ENCODE measurements at places on chromosomes 12 and 14. TPM values are rescaled to one million over a fixed set of nuclear protein-coding genes. Genes with fewer than 3 reads are reported as not detected.
A peak's percentile ranks its signal among the peaks of the same experiment; 100 is the strongest.

- DNase-seq = no peak
These were observed 100.1 kb downstream of the PAH start for GRCh38 chr12:102816816-102817434.

- no peak for DNase-seq
These were observed 6.0 kb upstream of the SIX1 start for GRCh38 chr14:60655119-60655897.

DNA sequence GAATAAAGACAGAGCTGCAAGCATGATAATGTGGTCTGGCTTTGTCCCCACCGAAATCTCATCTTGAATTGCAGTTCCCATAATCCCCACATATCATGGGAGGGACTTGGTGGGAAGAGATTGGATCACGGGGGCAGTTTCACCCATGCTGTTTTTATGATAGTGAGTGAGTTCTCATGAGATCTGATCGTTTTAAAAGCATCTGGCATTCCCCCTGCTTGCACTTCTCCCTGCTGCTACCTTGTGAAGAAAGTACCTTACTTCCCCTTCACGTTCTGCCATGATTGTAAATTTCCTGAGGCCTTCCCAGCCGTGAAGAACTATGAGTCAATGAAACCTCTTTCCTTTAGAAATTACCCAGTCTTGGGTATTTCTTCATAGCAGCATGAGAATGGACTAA lies 158.7 kb downstream of the SLC35F4 start:
- no peak for DNase-seq

DNA sequence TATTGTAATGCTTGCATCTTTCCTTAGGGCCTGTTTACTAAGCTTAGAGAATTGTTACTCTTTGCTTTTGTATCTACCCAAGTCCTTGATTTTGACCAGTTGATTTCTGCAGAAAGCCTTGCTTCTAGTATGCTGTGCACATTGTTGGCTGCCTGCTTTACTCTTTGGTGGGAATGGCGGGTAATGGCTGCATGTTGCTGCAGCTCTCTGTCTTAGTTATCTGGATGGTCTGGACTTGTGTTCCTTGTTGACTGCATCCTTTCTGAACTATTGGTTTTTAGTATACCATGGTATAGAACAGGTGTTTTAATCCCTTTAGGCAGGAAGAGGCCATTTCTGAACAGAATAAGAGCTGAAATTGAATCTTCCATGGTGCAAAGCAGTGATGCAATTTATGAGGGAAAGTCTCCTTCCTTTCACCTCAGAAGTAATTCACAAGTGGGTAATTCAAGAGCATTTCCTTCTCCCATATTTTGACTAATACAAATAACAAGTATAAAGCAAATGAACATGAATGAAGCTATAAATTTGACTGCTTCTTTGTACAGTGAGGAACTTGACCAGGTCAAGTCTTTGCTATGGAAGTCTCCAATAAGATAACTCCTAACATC lies 466.4 kb downstream of the NPAS3 start:
- DNase-seq = no peak

DNA sequence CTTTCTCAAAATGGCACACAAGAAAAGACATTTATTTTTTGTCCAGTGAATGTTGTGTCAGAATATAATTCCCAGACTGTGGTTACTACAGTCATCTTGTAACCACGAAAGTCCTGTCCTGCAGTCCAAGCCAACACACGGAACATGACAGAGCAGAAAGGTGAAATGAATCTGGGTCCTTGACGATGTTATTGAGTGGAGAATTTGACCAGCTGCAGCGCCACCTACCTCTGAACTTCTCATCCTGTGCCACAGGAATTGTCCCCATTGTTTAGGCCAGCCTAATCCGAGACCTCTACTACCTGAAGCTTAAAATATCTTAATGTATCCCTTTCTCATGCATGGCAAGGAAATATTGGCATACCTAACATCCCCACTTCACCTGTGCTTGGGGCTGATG lies 64.1 kb upstream of the OTX2 start:
- DNase-seq = no peak

- DNase-seq = no peak
These were observed 332.9 kb downstream of the BCAT1 start for GRCh38 chr12:24615967-24616411.

- DNase-seq = no peak
These were observed 1.4 kb upstream of the KLRC1 start for GRCh38 chr12:10454531-10454930.

- DNase-seq = no peak
These were observed 3.0 kb upstream of the KRT3 start for GRCh38 chr12:52798671-52799504.

DNA sequence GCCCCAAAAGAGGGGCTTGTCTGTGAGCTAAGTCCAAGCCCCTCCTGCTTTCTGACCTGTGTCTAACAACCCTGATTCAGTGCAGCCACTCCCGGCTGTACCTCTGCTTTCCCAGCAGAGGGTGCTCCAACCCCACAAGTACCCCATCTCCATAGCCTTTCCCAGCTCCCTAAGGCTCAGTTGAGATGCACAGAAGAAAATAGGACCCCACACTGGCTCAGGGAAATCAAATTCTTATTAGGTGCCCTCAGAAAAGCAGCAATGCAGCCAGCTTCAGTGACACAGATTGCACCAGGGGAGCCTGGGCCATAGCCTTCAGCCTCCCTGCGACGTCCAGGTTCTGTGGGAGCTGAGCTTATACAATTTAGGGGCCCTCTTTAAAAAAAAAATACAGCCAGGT lies 49.9 kb downstream of the LRRC74A start:
- peak; percentile 47 for DNase-seq

- no peak for DNase-seq
These were observed 14.5 kb downstream of the CCDC198 start for GRCh38 chr14:57479197-57479596.

DNA sequence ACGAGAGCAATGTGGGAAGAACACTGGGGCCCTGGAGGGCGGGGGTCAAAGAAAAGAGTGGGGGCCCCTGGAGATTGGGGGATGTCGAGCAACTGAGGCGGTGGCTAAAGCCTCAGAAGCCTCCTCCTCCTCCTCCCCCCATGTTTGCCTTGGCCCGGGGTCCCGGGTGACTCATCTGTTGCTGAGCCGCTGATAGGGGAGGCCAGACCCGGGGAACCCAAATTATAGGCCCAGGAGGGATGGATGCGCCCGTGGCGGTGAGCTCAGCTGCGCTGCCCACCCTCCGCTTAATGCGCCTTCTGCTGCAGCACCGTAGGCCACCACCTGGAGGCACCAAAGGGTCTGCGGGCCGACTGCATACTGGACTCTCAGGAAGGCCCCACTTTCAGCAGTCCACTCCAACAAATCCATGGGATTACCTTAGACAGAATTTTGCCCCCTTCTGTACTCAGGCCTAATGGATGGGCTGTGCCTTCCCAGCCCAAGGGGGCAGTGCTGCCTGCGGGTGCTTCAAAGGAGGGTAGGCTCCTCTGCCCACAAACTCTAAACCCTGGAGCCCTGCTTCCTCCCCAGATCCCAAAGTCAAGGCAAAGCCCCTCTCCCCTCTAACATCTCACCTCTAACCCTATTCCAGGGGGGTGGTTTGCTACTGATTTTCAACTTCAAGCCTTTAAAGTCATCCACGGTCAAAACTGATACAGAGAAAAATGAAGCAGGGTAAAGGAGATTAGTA lies 2.6 kb upstream of the WNT10B start:
- DNase-seq = no peak

DNA sequence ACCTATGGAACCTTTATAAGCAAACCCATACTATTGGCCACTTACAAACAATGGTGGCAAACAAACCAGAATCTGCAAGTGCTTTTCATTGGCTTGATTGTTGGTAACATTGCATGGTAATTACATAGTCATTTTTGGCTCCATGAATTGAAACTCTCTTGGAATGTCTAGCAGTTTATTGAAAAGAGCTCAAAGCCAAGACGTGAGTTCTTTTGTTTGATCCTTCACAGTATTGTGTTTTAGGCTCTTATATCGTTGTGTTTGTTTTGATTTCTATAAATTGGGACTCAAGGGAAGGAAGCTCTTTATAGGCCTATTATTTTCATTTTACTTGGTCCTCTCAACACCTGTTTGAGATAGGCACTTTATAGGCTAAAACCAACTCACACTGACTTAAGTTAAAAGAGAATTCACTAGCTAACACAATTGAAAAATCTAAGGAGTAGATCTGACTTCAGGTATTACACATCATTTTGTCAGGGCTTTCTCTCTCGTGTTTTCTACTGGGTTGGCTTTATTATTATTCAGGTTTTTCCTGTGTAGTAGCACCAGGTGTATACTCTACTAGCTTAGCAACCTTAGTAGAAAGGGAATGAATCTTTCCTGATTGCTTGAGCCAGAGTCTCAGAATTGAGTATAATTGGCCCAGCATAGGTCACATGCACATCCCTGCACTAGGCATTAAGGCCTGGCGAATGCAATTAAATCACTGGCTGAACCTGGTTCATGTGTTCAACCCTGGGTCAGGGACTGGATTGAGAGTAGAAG lies 341.4 kb downstream of the RAD51B start:
- no peak for DNase-seq

GRCh38 chr14:23439107-23439835 lies 3.8 kb upstream of the MYH7 start:
- DNase-seq = no peak

GRCh38 chr12:38906482-38907200 lies 1.2 kb upstream of the CPNE8 start:
- DNase-seq = peak; percentile 31

- no peak for DNase-seq
These were observed 18.5 kb downstream of the ATL1 start for GRCh38 chr14:50578433-50578832.

DNA sequence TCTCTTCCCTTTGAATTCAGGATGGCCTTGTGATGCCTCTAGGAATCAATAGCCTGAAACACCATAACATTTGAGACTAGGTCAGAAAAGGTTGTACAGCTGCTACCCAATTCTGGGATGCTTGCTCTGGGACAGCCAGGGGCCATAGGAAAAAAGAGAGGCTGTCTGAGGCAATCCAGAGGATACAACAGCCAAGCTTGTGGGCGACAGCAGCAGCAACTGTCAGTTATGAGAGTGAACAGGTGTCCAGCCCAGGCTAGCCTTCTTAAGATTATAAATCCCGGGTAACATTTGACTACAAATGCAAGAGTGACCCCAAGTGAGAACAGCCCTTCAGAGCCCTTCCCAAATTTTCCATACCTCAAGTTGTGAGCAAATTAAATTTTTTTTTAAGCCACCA lies 11.1 kb downstream of the DCN start:
- no peak for DNase-seq

GRCh38 chr12:67306712-67307111 lies 37.6 kb downstream of the CAND1 start:
- no peak for DNase-seq

DNA sequence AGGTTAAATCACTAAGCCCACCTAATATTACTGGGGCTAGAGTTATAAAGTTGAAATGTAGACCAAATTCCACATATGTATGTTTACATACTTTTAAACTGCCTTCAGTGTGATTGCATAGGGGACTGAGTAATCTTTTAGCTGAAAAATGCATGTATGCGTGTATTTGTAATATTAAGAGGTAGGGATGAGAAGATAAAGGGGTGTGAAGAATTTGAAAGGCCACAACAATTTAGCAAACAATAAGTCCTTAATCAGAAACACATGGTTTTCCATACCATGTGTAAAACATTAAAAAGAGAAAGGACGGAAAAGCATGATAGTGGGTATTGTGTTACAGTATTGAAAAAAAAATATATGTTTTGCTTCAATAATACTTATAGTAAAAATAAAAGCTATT lies 919.9 kb upstream of the FLRT2 start:
- no peak for DNase-seq

DNA sequence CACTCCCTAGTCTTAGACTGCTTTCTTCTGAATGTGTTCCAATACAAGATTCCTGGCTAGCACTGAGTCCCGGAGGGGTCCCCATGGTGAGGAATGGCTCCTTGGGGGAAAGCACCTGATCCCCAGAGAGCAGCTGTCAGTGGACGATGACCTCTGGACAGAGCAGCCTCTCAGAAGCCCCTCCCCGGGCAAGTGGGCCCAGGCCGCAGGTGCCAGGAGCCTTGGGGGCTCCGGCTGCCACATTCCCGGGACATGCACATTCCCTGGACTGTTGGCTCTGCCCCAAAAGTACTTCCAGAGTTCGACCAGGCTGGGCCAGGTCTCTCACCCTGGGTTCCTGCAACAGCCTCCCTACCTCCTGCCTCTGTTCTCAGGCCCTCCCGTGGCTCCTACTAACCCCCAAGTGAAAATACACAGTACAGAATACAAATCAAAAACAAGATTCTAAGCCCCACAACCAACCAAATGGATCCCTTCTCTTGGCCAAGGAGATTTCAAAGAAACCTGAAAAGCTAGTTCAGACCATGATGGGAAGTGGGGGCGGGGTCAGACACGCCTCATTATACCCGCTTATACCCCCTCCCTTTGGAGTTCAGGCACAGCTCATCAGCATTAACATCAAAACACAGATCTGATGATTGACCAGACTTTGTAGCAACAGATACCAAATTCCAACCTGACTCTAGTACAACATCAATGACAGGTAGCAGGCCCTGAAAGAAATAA lies 23.3 kb upstream of the BTBD6 start:
- no peak for DNase-seq

- DNase-seq = peak; percentile 42
These were observed 1.6 kb downstream of the DGKA start for GRCh38 chr12:55932551-55932910.

GRCh38 chr12:93225094-93225493 lies 152.6 kb upstream of the NUDT4 start:
- no peak for DNase-seq

- DNase-seq = no peak
These were observed 3.1 kb downstream of the PRB4 start for GRCh38 chr12:11307143-11307542.

DNA sequence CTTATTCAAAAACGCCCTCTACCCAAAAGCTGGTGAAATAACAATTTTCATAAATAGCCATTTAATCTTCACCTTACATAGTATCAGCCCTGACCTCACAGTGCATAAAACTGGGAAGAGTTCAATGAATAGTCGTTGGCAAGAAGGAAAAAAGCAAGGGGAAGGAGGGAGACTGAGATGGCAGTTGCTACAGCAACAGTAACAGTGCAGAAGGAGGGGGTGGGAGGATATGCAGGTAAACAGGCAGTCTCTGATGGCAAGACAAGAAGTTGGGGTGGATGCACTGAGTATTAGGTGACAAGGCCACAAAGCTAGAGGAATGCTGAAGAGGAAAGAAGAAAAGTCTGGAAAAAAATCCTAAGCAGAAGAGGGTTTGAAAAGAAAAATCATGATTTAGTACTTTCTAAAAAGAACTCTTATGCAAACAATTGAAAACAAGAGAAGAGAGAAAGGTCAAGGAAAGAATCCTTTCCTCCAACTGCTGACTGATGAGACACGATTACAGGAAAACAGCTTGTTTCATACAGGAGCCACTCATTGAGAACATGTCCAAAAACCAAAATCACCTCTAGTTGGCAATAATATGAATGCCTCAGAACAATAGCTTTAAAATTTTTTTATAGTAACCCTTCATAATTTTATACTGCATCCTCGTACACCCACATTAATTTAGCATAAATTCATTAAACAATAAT lies 56.0 kb downstream of the DCAF5 start:
- no peak for DNase-seq

The PAX9 gene
- total RNA-seq = not detected

The KITLG gene
- 0.45 TPM for total RNA-seq

The PIANP gene
- 0.40 TPM for total RNA-seq

The TSPAN19 gene
- total RNA-seq = not detected

The RBMS2 gene
- total RNA-seq = 1.4 TPM

The PMCH gene
- 0.45 TPM for total RNA-seq

The SENP1 gene
- 54.0 TPM for total RNA-seq

The CLEC4D gene
- not detected for total RNA-seq
